A673 (cell line): ENCODE measurements at places on chromosomes 2 and 18.
A peak's percentile ranks its signal among the peaks of the same experiment; 100 is the strongest.

- no peak for DNase-seq
These were observed 94.1 kb upstream of the SLC14A2 start for GRCh38 chr18:45521136-45521535.

DNA sequence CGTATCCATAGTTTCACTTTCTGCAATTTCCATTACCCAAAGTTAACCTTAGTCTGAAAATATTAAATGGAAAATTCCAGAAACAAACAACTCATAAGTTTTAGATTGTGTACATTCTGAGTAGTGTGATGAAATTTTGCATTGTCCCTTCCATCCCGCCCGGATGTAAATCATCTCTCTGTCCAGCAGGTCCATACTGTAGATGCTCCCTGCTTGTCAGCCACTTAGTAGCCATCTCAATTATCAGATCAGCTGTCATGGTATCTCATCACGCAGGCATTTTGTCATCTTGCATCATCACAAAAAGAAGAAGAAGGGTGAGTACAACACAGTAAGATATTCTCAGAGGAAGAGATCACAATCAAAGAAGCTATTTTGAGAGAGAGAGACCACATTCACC is 185.0 kb upstream of the STK17B start:
- no peak for DNase-seq

- no peak for DNase-seq
These were observed 84.2 kb upstream of the UNC80 start for GRCh38 chr2:209687323-209687969.

DNA sequence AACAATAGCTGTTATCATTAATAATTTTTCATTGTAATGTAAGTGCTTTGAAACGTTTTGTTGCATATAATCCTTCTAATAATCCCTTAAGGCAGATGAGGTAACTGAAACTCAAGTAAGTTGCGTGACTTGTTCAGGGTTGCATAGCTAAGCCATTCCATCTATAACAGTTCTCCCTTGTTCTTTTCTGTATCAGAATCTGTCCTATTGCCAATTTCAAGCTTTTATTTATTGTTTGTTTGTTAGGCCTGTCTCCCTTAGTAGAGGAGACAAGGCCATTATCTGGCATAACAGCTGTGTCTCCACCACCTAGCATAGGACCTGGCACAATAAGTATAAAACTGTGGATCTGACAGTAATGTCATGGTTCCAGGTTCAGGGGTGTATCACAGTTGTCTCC is 19.4 kb downstream of the BABAM2 start:
- DNase-seq = no peak

- DNase-seq = no peak
These were observed 2.8 kb upstream of the SLC20A1 start for GRCh38 chr2:112642966-112643365.

DNA sequence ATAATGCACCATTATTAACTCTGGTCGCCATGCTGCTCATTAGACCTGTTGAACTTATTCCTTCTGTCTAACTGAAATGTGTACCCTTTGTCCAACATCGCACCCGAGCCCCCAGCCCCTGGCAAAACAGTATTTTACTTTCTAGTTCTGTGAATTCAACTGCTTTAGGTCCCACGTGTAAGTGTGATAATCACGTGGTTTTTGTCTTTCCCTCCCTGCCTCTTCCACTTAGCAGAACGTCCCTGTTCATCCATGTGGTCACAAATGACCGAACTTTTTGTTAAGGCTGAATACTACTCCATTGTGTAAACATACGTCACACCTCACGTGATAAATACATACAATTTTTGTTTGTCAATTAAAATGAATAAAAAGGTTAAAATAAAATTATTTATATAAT is 826.9 kb downstream of the DCDC2C start:
- DNase-seq = no peak

DNA sequence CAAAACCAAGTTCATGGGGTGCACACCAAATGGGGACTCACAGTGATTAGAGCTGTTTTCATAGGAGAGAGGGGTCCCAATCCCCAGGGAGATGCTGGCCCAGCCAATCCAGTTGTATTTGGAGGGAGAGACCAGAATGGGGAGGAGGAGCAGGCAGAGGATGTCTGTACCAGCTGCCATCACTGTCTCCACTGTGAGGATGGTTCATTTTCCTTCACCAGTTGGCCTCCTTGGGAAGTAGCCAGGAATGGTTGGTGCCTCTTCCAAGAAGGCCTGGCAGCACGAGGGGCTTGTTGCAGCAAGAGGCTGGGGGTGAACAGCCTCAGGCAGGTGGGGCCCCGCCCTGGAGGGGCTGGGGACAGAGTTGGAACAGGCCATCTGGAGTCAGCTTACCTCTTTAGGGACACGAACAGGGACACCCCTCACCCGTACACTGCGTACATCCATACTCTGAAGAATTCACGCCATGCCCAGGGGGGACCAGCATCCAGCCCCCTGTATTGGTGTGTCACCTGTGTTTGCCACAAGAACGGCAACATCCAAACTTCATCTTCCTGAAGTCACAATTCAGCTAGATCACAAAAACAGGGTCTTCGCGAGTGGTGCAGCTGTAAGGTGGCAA is 161.7 kb upstream of the ZNF236 start:
- DNase-seq = no peak

- DNase-seq = no peak
These were observed 246.1 kb downstream of the RAD51AP2 start for GRCh38 chr2:17272170-17272569.

GRCh38 chr2:238811293-238811692 is 36.6 kb upstream of the TWIST2 start:
- no peak for DNase-seq

DNA sequence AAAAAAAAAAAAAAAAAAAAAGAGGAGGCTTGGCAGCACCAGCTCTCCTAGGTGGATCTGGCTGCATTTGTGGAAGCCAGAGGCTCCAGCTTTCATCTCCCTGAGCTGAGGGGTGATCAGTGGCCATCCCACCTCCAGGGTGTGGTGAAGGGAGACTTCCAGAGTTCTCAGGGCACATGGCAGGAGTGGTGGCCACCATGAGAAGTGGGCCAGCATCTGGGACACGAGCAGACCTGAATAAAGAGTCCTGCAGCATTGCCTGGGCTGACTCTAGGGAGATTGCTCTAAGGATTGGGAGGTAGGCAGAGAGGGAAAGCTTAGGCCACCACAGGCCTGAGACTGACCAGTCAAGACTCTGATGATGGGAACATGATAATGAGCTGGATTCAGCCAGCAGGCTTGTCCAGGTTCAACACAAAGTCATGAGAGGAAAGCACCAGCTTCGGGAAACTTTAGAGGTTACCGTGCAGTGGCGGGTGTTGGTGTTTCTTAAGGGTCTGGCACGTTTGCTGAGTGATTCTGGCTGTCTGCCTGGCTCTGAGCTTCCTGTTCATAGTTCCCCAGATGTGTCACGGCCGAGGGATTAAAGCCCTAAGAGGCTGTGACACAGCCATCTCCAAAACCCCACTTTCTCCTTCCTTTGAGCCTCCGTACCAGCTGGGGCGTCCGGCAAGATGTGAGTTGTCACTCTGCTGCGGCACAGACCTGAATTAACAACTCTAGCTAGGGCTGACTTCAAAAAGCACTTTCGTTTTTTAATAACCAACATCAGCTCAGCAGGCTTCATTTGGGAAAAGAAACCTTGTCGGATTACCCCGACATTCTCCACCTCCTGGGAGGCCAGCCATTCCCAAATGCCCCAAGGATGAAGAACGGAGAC is 38.3 kb upstream of the IL1R1 start:
- DNase-seq = peak; percentile 77

DNA sequence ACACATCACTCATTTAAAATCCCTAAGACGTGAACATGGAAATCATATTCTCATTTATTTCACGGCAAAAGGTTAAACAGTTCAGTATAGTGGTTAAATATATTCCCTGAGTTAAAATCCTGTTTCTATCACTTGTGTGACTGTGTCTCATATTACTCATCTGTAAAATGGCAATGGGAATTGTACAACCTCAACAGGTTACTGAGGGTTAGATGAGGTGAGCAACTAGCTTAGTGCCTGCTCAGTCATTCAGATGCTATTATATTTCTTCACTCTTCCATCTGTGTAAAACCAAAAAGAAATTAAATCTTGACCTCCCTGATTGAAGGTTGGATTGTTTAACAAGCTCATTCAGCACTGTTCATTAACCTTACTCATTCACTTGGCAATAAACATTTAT is 212.4 kb upstream of the STK17B start:
- DNase-seq = no peak

- DNase-seq = no peak
These were observed 47.8 kb upstream of the RNF103 start for GRCh38 chr2:86671337-86671981.
